BJ (cell line): ENCODE measurements at places on chromosomes 1 and 21.
A peak's percentile ranks its signal among the peaks of the same experiment; 100 is the strongest.

DNA sequence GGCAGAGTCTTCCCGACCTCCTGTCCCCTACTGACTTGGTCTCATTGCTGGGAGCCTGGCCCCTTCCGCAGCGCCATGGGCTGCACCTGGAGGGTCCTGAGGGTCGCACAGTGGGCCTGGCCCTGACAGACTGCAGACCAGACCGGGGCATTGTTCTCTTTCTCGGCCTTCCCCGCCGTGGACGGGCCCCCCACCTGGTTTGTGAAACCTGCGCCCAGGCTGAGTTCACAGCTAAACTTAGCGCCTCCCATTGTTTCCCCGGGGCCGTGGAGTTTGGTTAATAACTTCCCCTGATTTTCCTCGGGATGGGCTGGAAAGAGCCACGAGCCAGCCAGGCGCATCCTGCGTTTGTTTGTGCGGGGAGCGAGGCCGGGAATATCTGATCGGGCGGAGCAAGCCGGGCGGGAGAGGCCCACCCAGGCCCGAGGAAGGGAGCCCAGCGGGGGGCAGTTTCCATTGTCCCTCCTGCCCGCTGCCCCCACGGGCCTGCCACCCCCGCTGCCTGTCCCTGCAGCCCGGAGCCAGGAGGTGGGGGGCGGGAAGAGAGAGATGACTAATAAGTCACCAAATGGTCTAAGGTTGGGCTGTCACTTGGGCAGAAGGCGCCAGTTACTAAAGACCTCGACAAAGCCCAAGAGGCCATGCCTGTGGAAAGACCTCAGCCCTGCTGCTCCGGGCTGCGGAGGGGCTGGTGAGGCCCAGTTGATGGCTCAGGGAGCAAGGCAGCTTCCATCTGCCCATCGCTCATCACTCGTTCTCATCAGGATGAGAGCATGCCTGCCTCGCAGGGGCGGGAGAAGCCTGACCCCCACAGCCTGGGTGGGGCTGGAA is 39.0 kb upstream of the ARHGEF16 start:
- DNase-seq: no peak

GRCh38 chr1:158014731-158015320 is 21.4 kb downstream of the KIRREL1 start:
- no peak for DNase-seq

DNA sequence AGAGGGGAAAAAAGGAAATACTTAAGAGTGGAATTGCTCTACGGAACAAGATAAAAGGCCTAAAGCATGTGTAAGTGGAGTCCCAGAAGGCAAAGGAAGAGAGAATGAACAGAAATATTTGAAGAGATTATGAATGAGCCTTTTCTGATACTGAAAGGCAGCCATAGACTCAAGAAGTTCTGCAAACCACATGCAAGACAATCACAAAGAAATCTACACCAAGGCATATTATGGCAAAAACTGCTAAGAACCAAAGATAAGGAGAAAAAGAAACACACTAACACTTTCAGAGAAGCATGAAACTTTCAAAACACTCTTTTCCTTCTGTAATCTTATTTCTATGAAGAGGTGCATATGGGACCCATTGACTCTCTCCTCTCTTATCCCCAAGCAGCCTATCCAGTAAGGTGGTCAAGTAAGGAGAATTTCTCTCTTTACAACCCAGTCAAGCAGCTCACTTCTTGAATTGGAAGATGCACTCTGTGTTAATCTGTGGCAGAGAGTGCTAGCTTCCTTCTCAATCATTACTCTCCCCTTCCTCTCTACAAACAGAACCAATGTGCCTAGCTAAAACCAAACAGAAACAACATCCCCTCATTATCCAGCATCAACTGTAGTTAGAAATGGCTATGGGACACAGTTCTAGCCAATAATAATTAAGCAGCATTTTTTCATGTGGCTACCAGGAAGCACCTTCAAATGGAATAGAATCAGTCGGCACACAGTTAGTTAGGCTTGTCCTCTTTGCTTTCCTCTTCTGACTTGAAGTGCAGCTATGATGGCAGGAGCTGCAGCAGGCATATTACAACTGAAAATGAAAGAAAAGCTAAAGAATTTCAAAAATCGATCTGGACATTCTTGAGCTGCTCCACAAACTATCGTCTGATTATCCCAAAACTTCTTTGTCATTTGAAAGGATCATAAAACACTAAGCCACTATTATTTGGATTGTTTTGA is 25.9 kb downstream of the KRTAP19-8 start:
- no peak for DNase-seq

DNA sequence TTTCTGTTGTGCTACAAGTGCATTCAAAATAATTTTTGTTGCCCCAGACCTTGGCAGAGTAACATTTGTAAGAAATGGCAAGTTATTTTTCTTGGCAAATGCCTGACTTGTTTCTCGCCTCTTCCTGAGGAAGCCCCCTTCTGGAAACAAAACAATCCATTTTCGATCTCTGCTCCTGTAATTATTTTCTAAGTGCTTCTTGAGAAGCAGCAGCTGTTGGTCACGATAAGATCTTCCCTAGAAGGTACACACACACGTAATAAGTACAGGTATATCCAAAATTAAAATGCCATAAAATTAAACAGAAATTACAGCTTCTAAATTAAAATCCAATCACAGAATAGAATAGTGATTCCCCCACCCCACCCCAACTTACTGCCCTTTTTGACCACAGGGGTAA is 47.3 kb downstream of the LPGAT1 start:
- no peak for DNase-seq

- no peak for DNase-seq
These were observed 7.1 kb downstream of the SYT2 start for GRCh38 chr1:202703191-202703590.

DNA sequence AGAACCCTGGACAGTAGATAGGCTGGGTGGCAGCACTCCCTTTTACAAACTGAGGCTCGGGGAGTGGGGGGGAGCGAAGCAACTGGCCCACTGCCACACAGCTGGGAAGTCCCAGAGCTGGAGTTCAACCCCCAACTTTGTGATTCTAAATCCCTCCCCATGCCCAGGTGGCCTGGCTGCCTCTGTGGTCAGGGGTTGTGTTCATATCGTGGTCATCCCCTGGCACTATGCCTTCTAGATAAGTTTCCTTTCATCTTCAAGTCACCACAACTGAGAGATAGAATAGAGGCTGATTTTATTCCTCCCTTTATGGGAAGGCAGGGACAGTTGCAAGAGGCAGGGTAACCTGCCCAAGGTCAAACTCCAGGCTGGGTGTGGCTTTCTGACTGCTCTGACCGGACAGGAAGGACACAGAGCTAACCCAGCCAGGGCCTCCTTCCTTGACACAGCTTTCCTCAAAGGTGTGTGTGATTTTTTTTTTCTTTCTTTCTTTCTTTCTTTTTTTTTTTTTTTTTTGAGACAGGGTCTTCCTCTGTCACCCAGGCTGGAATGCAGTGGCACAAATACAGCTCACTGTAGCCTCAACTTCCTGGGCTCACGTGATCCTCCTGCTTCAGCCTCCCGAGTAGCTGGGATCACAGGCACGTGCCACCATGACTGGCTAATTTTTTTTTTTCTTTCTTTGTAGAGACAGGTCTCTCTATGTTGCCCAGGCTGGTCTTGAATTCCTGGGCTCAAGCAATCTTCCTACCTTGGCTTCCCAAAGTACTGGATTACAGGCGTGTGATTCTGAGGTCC is 18.4 kb upstream of the TNFRSF1B start:
- no peak for DNase-seq

- DNase-seq: no peak
These were observed 10.6 kb downstream of the ZBTB17 start for GRCh38 chr1:15965228-15965767.

DNA sequence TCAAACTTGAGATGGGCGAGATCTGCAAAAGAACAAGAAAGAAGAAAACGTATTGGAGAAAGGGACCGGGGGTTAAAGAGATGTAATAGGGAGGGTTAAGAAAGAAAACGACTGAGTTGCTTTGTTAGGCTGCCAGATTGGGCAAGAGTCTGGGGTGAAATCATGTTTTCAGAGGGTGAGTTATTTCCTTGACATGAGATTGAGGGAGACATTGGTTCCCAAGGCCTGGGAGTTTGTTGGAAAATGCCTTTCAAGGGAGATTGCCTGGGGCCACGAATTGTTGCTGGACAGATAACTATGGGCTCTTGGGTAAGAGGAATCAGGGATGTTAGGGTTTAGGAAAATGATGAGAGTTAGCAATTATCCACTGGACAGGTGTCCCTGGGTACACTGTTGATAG is 776 bp upstream of the CADM3 start:
- DNase-seq: no peak

- no peak for DNase-seq
These were observed 7.7 kb downstream of the FBXO6 start for GRCh38 chr1:11671544-11672286.

DNA sequence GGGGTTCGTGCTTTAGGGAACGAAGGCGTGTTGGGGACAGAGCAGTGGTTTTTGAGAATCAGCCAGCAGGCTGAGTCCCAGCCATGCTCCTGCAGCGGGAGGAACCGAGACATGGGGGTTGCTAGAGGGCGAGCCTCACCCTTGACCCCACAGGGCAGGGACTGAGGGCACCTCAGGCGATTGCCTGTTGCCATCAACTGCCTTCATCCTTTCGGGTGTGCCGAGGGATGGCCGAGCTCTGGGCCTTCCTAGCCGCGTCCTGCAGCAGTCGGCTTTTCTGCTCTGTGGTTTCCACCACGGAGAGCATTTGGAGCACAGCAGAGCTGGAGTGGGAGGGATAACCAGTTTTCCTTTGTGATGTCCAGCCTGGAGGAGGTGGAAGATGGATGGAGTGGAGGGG is 13.3 kb downstream of the SPSB1 start:
- DNase-seq: no peak

DNA sequence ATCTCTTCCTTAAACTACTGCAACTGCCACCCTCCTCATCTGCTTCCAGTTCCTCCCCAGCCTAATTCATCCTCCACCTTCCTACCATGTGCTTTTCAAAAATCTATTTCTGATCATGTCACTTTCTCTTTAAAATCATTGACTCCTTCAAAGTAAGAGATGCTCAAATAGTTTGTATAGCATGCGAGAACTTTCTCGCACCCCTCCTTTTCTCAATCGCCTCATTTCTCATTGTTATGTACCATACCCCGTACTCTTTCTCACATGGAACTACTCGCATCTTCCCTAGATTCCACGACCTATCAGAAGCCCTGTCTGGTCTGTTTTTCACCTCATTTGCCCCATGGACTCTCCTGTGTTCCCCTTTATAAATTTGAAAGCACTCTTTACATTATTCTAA is 238.2 kb downstream of the NRIP1 start:
- DNase-seq: no peak

- DNase-seq: no peak
These were observed 35.2 kb downstream of the RGL1 start for GRCh38 chr1:183840140-183840539.

DNA sequence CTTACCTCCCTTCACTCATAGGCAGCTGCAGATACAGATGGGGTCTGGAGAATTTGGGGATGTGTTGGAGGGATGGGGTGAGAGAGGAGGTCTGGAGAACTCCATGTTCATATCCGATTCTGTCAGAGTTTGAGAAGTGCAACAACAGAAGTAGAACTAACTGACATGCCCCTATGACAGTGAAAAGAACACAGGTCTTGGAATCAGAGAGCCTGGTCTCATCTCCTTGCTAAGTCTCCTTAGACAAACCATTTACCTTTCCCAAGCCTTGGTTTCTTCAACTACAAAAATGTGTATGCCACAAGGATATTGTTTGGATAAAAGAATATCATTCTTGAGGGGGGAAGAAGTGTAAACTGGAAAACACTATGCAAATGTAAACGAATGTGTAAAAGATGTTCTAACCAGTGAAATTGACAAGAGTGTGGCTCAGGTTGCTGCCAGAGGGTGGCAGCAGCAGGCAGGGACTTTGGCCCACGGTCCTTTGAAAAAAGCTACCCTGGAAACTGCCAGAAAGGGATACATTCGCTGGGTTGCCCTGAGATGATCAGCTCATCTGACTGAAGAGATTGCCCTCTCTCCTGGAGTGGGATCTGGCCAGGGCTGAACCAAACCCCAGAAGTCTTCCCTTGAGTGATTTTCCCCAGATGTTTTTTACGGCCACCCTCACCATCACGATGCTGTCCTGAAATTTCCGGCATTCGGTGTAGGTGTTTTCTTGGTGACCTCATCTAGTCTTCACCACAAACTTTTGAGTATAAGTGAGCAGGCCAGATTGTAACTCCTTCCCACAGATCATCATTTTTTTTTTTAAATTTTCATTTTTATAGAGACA is 17.0 kb upstream of the CD2 start:
- DNase-seq: no peak

DNA sequence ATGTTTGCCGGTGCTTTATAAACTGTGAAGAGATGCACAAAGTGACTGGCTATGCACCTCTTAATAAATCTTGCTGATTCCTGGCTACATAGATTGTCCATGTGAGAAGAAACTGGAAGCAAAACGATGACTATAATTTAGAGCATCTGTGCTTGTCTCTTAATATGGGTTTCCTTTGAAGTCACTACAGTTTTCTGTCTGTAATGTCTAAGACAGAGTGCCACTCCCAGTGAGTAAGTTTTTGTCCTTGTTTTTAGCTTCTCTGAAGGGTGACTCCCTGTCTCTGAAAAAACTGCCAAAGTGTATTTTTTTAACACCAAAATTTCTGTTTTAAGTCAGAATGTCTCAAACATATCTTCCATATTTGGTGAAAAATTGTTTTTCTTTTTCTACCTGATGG is 175.1 kb downstream of the FASLG start:
- no peak for DNase-seq

- no peak for DNase-seq
These were observed 34.3 kb upstream of the HMCN1 start for GRCh38 chr1:185699874-185700273.

GRCh38 chr1:78620666-78621065 is 418 bp downstream of the IFI44L start:
- no peak for DNase-seq

GRCh38 chr1:40014812-40015594 is 25.5 kb upstream of the CAP1 start:
- peak; percentile 57 for DNase-seq

- no peak for DNase-seq
These were observed 38.7 kb downstream of the FASLG start for GRCh38 chr1:172697534-172698002.

DNA sequence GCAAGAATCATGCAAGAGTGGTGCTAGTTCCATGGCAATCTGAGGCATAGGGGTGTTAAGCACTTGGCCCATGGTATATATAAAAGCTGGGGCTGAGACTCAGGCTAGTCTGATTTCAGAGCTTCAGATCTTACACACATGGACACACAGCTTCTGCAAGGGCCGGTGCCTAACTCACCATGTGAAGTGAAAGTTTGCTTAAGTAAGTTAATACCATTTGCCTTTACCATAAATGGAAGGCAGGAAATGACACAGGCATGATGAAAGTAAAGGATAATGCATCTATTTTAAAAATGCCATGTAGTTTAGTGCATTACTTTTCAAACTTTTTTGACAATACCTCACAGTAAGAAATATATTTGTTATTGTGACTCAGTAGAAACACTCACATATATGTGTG is 122.6 kb downstream of the KCNJ6 start:
- no peak for DNase-seq
